ENCODE measurements at places on chromosomes 7 and 10. TPM values are rescaled to one million over a fixed set of nuclear protein-coding genes. Genes with fewer than 3 reads are reported as not detected.

TAC1 gene
- total RNA-seq: 4.1 TPM

- DNase-seq: no peak
Measured at GRCh38 chr10:28768227-28768626, 90.9 kb downstream of the BAMBI start.

HOXA3 gene
- total RNA-seq: 26.8 TPM

UBE2H gene
- total RNA-seq: 64.7 TPM

GRCh38 chr7:44307301-44307900, 18.0 kb downstream of the CAMK2B start:
- peak; percentile 12 for DNase-seq

PTPRZ1 gene
- total RNA-seq: 0.87 TPM

- no peak for DNase-seq
Measured at GRCh38 chr7:12646139-12646538, 41.3 kb upstream of the ARL4A start.

DNA sequence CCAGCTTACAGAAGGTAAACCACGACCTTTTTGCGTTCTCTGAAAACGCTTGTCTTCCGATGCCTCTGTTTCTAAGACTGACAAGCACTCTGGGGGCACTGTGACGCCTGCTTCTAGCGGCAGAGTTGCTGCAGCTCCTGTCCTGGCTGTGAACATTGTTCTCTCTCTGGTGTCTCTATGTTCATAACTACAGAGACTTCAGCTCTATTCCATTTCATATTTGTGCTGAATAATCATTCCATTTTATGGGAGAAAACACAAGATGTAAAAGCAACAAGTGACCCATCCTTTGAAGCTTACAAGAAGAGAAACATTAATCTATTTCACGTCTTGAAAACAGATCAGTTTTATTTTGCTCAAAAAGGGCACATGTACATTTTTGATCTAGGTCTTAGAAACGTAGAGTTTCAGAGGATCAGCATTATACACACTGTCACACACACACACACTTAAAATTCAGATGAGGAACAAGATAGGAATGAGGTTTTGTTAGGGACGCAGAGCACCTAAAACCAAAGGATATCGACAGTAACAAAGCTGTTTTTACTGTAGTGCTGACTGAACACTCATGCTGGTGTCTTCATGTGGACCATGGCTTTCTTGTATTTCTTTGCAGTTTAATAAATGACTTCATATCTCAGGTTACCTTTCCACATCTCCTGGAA, 3.0 kb downstream of the IKZF1 start:
- DNase-seq: no peak

CNPY1 gene
- total RNA-seq: not detected
